GDM1 (cell line): ENCODE measurements at places on chromosomes 11 and 22.
A peak's percentile ranks its signal among the peaks of the same experiment; 100 is the strongest.

DNA sequence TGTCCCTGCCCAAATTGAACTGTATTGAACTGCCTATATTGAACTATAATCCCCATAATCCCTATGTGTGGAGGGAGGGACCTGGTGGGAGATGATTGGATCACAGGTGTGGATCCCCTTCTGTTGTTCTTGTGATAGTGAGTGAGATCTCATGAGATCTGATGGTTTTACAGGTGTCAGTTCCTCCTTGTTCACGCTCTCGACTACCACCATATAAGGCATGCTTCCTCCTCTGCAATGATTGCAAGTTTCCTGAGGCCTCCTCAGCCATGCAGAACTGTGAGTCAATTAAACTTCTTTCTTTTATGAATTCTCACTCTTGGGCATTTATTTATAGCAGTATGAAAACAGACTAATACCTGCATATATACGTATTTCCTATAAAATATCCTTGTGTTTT, 206.5 kb upstream of the PDGFD start:
- no peak for DNase-seq

GRCh38 chr11:115304774-115305472, 199.3 kb downstream of the CADM1 start:
- DNase-seq = no peak

- no peak for DNase-seq
Measured at GRCh38 chr11:45832811-45833441, 14.3 kb upstream of the CRY2 start.

- no peak for DNase-seq
Measured at GRCh38 chr11:22957786-22958185, 97.5 kb upstream of the CCDC179 start.

- no peak for DNase-seq
Measured at GRCh38 chr22:36371920-36372319, 15.8 kb downstream of the MYH9 start.

GRCh38 chr11:107834995-107835394, 23.6 kb downstream of the SLC35F2 start:
- DNase-seq = no peak

GRCh38 chr11:73252577-73253191, 19.5 kb upstream of the P2RY6 start:
- peak; percentile 54 for DNase-seq

GRCh38 chr11:65498977-65499712, at the start of gene MALAT1:
MALAT1 (plus strand) TSS chr11:65499045.
- DNase-seq = peak; percentile 85

GRCh38 chr11:117859488-117860112, 16.9 kb downstream of the FXYD6 start:
- DNase-seq = no peak

DNA sequence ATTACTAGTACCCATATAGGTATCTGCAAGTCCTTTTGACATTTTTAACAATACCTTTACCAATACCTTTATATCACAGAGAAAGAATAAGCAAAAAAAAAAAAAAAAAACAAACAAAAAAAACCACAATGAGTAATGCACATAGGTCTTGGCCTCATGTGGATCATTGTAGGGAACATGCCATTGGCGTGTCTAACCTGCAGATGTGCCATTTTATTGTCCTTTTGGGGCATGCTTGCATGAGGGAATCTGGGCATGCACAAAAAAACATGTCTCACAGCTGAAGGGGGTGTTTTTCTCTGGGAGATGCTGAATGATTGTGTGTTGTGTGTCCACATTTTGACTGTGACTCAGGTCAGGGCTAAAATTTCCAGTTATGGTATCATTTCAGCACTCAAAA, 361.6 kb downstream of the GUCY1A2 start:
- no peak for DNase-seq

GRCh38 chr11:132037956-132038355, 667.5 kb downstream of the NTM start:
- DNase-seq = no peak

GRCh38 chr11:82960779-82961143, 59.2 kb downstream of the DDIAS start:
- no peak for DNase-seq

GRCh38 chr11:19869946-19870589, 157.4 kb downstream of the NAV2 start:
- no peak for DNase-seq

GRCh38 chr11:103294516-103294915, 185.3 kb downstream of the DYNC2H1 start:
- DNase-seq = no peak

- no peak for DNase-seq
Measured at GRCh38 chr11:93655047-93655446, 6.4 kb upstream of the CEP295 start.

DNA sequence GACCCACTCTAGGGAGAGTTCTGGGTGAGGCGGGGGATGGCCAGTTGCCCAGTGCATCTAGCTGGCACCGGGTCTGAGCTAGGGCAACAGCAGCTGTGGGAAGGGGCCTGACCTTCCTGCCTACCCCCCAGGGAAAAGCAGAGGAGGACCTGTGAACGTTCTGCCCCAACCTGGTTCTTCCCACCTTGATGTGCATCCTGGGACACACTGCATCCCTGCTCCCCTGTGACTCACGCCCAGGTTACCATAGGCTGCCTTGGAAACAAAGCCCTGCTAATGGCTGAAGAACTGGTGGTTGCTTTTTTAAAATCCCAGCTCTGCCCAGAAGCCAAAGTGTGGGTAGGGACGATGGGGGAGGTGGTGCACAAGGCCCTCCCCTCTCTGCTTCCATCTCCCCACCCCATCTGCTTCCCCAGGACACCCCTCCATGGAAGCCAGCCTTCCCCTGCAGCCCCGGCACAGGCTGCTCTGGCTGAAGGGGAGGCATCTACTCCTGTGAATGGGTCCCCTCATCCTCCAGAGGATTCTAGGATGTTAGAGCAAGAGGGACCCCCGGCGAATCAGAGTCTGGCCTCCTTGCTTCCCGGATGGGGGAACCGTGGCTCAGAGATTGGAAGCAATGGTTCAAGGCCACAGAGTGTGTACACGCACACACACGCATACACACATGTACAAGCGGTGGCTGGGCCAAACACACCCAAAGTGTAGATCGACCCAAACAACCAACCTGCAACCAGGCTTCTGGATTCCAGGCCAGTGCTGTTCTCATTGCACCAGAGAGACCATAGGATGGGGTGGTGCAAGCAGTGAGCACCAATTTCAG, 7.6 kb upstream of the C11orf96 start:
- DNase-seq = no peak

GRCh38 chr11:26335903-26336302, 4.0 kb downstream of the ANO3 start:
- DNase-seq = no peak

GRCh38 chr11:2128130-2128510, 11.1 kb downstream of the IGF2 start:
- no peak for DNase-seq

DNA sequence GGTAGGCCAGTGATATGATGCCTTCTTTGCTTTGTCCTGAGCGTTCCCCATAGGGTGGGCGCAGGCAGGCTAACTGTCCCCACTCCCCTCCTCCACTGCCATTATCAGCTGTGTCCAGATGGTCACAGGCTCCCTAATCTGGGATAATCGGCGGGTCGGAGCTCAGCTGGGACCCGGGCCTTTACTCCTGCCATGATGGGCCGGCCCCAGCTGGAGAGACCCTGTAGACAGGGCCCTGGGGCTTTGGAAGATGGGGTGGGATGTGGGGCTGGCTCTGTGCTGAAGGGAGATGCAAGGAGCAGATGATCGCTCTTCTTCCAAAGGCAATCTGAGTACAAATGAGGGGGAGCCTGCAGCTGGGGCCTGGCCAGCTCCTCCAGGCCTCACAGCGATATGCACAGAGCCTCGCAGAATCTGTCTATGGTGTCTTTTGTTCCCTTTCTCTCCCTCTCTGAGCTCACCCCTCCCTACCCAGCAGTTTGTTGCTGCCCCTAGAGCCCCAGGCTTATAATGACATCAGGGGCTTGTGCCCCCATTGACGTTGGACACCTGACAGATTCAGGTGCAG, 11.9 kb downstream of the KLHL35 start:
- no peak for DNase-seq

GRCh38 chr11:126496576-126497337, 141.3 kb downstream of the ST3GAL4 start:
- DNase-seq = no peak

DNA sequence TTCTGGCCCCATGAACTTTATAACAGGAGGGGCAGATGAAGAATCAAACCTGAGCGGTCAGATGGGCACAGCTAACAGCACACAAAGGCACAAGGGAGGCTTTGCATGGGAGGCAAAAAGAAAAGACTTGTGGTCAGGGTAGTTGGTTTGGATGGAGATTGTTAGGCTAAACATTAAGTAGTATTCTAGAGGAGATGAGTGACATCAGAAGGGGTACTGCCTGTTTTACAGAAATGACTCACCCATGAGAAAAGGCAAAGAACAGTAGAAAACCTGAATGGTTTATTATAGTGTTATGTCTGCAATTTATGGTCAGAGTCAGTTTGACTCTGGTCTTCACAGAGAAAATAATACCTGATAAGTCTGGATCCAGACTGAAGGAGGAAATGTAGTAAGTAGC, 129.8 kb upstream of the KIRREL3 start:
- DNase-seq = no peak

- DNase-seq = no peak
Measured at GRCh38 chr22:41995211-41995610, 3.4 kb upstream of the WBP2NL start.

- DNase-seq = no peak
Measured at GRCh38 chr11:111549869-111550203, 9.3 kb downstream of the LAYN start.

- DNase-seq = no peak
Measured at GRCh38 chr22:45426387-45426786, 12.9 kb downstream of the RIBC2 start.

GRCh38 chr22:24473284-24473683, 21.8 kb upstream of the UPB1 start:
- no peak for DNase-seq

- DNase-seq = no peak
Measured at GRCh38 chr11:127057126-127057525, 56.6 kb upstream of the KIRREL3 start.

- DNase-seq = no peak
Measured at GRCh38 chr11:3745161-3745560, 52.2 kb downstream of the NUP98 start.

DNA sequence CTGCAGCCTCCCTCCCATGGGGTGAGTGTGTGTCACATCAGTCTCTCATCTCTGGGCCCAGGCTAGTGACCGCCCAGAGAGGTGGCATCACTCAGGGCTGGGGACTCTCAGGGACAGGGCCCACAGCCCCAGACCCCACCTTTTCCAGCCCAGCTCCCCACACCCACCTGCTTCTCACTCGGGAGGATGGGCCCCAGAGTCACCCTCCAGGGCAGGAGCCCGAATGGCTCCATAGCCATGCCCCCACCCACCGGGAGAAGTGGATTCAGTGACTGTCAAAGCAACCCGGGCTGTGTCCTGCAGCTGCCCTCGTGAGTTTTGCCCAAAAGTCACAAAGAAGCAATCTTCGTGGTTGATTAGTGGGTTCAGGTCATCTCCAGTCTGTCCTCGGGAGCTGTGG, 26.0 kb downstream of the PARVG start:
- no peak for DNase-seq
